ENCODE measurements at places on chromosomes 7 and 10.

GRCh38 chr7:28516390-28517172 is 104.3 kb downstream of the CREB5 start:
- DNase-seq, result no peak

DNA sequence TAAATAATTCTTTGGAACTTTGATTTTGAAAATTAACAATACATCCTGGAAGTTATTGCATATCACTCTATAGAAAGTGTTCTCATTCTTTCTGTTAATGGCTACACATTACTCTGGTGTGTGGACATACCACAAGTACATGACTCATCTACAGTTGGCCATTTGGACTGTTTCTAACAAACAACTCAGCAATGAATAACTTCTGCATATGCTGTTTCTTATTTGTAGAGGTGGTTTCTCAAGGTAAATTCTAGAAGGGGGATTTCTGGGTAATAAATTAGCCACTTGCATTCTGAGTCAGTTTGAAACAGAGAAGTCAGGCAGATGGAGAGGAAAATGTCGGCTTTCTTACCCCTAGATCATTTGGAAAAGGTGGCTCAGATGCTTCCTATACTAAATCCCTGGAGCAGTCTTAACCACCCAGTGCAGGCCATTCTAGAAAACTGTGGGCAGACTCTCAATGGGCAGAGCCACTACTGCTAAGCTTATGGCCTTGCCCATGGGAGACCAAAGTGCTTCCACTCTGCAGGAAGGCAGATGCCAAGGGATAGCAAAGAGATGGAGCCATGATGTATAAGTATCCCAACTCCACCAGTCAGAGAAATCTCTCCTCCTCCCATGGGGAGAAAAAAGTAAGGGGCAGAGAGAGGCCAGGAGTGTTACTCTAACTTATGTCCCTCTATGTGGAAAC is 194.0 kb upstream of the PLPP4 start:
- no peak for DNase-seq

DNA sequence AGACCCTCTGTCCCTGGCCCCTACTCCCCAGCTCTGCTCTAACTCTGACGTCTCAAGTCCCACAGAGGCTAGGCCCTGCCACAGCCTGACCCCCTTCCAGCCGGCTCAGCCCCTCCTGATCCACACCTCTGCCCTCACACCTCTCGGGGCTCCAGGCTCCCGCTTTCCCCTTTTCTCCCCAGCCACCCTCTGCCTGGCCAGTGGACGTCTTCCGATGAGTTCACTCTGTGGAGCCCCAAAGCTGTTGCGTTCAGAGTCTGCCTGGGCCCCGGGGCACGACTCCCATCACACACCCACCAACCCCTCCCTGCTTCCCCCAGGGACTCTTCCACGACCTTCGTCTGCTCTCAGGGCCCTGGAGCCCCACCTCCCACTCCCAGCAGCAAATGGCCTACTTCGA is 18.4 kb upstream of the TBRG4 start:
- DNase-seq, result no peak

- no peak for DNase-seq
These were observed 57.6 kb upstream of the DOCK1 start for GRCh38 chr10:126847666-126848065.

GRCh38 chr10:72682638-72683037 is 9.3 kb upstream of the MCU start:
- DNase-seq, result no peak

DNA sequence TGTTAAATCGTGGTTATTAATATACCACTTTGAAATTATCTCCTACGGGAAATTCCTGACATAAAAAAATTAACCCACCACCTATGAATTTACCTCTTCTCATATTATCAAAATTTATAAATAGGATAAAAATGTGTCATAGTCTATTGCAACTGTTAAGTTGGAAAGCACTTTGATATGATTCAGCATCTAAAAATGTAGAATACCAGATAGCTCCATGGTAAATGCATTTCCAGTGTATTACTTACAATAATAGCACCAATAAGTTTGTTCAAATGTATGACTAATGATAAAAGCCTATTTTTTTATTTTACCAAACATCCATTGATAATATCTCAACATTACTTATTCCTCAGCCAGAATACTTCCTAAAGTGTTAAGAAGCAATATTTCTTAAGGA is 13.6 kb upstream of the KCND2 start:
- no peak for DNase-seq

GRCh38 chr10:87656431-87657072 is 3.1 kb upstream of the PAPSS2 start:
- no peak for DNase-seq

DNA sequence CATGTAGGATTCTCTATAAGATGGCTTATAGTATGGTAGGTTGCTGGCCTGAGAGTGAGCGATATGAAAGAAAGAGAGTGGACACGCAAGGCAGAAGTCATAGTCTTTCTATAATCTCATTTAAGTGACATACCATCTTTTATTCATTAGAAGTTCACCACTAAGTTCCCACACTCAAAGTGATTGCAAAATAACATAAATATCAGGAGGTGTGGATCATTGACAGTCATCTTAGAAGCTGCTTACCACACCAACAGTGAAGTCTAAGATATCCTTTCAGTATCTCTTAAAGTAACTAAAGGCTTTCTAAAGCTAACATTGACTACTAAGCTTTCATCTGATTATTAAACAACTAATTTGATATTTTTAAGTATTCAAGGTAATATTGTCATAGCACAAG is 36.9 kb upstream of the GNAI1 start:
- DNase-seq, result no peak

GRCh38 chr7:19558527-19558926 is 150.3 kb downstream of the POLR1F start:
- no peak for DNase-seq

GRCh38 chr7:78232806-78233205 is 434.2 kb downstream of the PHTF2 start:
- DNase-seq, result no peak

- no peak for DNase-seq
These were observed 205.4 kb upstream of the ADO start for GRCh38 chr10:62599161-62599560.

- no peak for DNase-seq
These were observed 93.4 kb downstream of the AVL9 start for GRCh38 chr7:32588657-32589056.

DNA sequence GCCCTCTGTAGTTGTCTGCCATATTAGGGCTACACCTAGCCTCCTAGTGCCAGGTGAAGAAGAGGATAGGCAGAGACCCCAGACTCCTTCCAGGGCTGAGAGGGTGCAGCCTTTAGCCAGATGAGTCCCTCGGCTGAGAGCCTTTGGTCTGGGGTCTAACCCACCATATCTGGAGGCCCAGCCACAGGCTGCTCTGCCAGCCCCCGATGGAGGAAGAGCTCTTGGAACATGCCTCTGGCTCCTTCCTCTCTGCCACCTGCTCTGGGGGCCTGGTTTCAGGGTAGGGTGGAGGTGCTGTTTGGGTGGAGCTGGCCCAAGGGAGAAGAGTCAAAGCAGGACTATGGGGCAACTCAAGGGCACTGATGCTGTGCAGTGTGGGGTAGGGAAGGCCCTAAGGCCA is 1.4 kb downstream of the LRRC18 start:
- DNase-seq, result no peak

Data from renal cortex interstitium (tissue), 15 donors.